Stimulated activated CD8-positive, alpha-beta memory T cell treated with anti-CD3 and anti-CD28 coated beads, Interleukin-4, amount 100 ng/mL, for 4 hours (primary cell): ENCODE measurements at places on chromosomes 1 and 21.

DNA sequence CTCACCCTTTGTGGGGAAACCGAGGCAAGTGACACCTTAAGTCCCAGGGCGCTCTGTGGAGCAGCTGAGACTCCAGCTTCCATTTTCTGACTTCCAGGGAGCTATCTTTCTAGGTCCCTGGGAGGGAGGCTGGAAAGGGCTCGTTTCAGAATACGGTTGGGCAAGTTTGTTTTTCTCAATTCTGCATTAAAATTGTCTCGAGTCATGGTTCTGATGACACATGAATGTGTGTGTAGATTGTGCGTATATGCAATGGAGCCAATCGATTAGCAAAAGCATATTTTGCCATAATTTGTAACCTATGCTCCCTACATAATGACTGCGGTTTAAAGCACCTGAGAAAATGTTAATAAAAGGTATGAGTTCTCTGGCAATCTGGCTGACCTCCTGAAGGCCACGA, 77.3 kb downstream of the SIK1 start:
- DNase-seq = no peak

- no peak for DNase-seq
These were observed 1.3 kb downstream of the PCNT start for GRCh38 chr21:46325073-46325912.

DNA sequence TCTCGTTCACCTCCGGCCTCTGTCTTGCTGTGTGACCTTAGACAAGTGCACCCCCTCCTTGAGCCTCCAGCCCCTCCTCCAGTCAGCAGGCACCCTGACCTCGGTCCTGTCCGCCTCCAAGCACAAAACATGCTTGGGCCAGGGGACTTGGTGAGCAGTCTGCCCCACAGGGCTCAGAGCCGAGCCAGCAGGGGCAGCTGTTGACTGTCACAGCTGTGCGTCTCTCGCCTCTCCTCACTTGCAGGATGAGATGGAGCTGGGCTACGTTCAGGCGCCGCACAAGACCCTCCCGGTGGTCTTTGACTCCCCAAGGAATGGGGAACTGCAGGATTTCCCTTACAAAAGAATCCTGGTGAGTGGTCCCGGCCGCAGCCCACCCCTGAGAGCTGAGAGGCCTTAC, 24.2 kb downstream of the PADI3 start:
- DNase-seq = no peak

- DNase-seq = no peak
These were observed 6.7 kb downstream of the ELF3 start for GRCh38 chr1:202016811-202017748.

GRCh38 chr1:121546830-121547591, 362.2 kb downstream of the SRGAP2C start:
- DNase-seq = no peak

GRCh38 chr1:235746245-235746644, 96.7 kb upstream of the GNG4 start:
- DNase-seq = no peak

DNA sequence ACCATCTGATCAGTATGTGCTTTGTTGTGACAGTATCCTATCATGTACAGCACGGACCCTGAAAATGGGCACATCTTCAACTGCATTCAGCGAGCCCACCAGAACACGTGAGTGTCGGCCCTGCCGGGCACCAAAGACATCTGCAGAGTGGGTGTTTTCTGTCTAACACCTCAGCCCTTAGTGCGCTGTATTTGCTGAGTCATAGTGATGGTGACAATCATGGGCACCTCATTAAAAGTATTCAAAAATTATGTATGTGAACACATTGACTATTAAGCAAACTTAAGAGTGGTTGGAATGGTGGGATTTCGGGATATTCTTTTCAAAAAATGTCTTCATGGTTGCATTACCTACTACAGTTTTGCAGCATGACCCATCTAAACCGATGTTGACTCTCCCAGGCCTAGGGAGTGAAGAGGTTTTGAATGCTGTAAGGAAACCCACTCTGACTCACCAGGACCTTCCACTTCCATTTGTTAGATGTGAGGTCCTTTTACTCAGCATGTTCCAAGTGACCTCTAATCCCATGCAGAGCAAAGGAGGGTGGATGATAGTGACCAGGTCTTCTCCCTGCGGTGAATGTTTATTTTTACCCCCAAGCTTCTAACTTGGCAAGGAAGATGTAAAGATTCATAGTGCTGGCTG, 20.1 kb downstream of the MGST3 start:
- DNase-seq = no peak

GRCh38 chr21:41589620-41590175, 81.7 kb upstream of the TMPRSS2 start:
- DNase-seq = no peak

GRCh38 chr21:37273911-37274690, 7.0 kb upstream of the VPS26C start:
- no peak for DNase-seq

GRCh38 chr1:161044535-161044907, 1.3 kb downstream of the USF1 start:
- no peak for DNase-seq
